Cardiac atrium fibroblast (primary cell): ENCODE measurements at places on chromosomes 3 and 15. TPM values are rescaled to one million over a fixed set of nuclear protein-coding genes. Genes with fewer than 3 reads are reported as not detected.

CTDSPL gene
- total RNA-seq = 37.4 and 40.3 TPM in 2 replicates

FHIT gene
- 0.65 and 1.1 TPM in 2 replicates for total RNA-seq

MYRIP gene
- total RNA-seq = 0.54 and 0.65 TPM in 2 replicates

ROBO1 gene
- total RNA-seq = 21.8 and 40.3 TPM in 2 replicates
